ENCODE measurements at places on chromosomes 3 and 15.
A peak's percentile ranks its signal among the peaks of the same experiment; 100 is the strongest.

DNA sequence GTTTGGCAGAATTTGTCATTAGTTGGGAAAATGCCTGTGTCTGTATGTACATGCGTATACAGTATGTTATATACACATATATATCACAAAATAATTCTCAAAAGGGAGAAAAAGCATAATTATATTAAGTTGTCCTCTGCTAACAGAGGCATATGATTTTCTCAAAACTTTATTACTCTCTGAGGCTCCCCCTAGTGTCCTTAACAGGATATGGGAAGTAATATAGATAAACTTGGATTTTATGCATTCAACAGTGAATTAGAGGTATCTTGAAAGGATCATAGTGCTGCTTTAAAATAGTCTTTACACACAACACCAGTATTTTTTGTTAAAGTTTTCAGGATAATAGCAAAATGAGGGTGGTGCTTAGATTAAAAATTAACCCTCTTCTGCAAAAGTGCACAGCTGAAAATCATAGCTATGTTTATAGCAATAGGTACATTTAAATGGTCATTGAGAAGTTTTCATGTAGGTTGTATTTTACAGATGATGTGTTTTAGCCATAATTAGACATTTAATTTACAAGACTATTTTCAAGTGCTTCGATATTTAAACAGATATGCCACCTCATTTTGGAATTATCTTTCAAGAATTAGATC lies 454.0 kb upstream of the ROBO2 start:
- no peak for DNase-seq

DNA sequence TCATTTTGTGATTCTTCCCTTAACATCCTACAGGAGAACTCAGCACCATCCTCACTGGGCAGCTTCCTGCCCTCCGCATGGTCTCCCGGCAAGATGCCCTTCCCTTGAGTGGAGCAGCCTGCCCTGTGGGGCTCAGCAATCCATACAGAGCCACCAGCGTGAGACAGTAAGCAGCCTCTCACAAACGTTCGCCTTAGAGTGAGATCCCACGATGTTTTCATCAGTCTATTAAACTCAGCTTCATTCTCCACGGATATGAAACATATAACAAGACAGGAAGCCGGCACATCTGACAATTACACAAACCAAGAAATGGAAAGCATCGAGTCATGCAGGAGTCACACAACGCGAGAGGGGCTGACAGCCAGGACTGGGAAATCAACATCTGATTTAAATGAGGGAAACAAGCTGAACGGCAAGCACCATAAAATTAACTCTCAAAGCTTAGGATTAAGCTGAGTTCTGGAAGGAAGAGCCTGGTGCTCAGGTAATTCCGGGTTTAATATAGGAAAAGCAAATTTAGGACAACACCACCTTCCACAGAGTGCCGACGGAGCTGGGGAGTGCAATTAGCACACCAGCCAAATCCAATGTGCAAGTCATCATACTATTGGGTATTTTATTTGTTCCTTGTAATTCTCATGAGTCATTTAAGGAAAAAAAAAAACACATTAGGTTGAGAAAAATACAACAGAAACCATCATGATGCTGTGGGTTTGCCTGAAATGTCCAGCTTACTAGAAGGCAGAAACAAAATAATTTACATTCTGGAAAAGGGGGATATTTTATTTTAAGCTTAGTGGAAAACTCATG lies 272.0 kb downstream of the OCA2 start:
- no peak for DNase-seq

GRCh38 chr3:59998058-59998457 lies 948.2 kb upstream of the CFAP20DC start:
- DNase-seq: no peak

DNA sequence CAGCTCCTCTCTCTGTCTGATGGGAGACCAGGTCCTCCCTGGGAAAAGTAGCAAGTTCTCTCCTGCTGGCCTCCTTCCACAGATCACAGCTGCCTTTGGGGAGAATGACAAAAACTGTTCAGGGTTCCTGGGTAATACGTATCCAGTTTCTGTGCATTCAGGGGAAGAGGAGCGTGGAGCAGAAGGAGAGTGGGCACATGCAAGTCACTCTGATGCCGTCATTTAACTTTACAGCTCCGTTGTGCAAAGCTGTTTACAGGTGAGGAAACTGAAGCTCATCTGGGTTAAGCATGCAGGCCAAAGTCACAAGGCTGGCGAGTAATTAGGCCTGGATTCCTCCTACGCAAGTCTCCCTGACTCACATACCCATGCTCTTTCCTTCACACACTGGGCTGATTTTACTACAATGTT lies 7.5 kb upstream of the TM4SF1 start:
- DNase-seq: peak; percentile 16

DNA sequence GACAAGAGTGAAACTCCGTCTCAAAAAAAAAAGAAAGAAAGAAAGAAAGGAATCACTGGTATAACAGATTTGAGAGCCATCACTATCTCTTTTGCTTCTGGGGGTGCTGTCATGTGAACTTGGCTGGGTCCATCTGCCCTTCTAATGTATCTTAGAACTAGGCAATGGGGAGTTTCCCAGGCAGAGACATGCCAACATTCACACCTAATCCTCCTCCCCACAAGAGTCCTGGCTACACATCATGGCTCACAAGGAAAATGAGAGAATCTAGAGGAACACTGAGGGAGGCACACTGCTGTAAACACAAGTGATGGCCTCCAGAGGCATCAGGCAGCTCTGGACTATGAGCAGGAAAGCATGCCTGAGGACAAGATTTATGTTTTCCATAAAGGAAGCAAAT lies 67.8 kb upstream of the PPP2R3A start:
- DNase-seq: no peak

GRCh38 chr3:195334967-195335366 lies 64.0 kb upstream of the XXYLT1 start:
- no peak for DNase-seq

- DNase-seq: no peak
Observed at GRCh38 chr3:89372456-89372855, 265.0 kb downstream of the EPHA3 start.

DNA sequence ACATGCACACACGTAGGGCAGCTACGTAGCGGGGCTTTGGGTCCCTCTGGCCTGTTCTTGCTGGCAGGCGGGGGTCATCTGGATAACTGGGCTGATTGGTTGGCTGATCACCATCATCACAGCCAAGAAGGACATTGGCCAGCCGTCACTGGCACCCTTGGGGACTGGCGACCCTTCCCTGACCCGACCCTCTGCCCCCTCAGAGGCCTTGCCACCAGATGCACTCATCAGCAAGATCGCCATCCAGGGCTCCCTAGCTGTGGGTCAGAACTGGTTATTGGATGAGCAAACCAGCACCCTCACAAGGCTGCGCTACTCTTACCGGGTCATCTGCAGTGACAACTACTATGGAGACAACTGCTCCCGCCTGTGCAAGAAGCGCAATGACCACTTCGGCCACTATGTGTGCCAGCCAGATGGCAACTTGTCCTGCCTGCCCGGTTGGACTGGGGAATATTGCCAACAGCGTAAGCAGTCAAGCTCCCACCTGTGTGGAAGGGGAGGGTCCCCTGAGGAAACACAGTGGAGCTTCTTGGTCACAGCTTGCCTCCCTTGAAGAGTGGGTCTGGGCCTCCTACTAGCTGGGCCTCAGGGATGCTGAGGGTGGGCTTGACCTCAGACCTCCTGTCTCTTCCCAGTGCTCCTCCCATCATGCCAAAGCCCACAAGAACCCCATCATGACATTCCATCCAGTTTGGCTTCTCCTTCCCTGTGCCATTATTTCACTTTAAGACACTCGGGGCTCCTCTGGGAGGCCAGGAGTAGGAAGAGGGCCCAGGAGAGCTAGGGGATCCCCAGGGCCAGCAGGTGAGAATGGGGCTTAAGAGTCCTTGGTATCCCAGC lies 2.4 kb downstream of the DLL4 start:
- DNase-seq: no peak

- DNase-seq: peak; percentile 75
Observed at GRCh38 chr15:58457466-58457965, 25.7 kb downstream of the LIPC start.

- DNase-seq: no peak
Observed at GRCh38 chr3:175598740-175599139, 739.6 kb downstream of the NAALADL2 start.

- DNase-seq: no peak
Observed at GRCh38 chr3:23319366-23320312, 116.5 kb downstream of the UBE2E2 start.

- no peak for DNase-seq
Observed at GRCh38 chr3:151318313-151318712, 1.7 kb upstream of the GPR87 start.

DNA sequence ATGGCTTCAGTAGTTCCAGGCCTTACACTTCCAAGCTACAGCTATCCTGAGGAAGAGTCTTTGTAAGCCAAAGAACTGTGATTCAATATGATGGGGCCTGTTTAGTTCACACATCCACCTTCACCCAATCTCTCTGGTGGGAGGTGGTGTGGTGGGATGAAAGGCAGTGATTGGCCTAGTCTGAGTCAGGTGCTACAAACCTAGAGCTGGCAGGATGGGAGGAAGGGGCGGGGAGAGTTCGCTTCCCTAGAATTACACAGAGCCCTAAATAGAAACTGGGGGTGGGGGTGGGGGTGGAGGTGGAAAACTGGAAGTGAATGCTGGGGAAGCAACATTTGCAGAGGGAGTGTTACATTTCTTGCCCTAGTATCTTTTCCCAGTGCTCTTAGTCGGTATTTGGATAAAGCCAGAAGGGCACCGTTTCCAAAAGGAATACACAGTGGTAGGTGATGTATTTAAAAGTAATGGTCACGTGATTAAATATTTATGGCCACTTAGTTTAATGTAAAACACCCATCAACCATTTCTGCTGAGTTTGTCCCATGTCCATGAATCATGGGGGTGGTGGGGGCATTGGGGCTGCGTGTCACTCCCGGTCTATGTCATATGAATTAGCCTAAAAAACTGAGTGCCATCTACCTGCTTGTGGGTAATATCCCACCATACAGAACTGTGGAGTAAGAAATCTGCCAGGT lies 247.6 kb upstream of the PROK2 start:
- no peak for DNase-seq

GRCh38 chr3:80994085-80994665 lies 767.3 kb downstream of the GBE1 start:
- DNase-seq: no peak

GRCh38 chr3:71307991-71308697 lies 275.4 kb downstream of the FOXP1 start:
- DNase-seq: no peak

DNA sequence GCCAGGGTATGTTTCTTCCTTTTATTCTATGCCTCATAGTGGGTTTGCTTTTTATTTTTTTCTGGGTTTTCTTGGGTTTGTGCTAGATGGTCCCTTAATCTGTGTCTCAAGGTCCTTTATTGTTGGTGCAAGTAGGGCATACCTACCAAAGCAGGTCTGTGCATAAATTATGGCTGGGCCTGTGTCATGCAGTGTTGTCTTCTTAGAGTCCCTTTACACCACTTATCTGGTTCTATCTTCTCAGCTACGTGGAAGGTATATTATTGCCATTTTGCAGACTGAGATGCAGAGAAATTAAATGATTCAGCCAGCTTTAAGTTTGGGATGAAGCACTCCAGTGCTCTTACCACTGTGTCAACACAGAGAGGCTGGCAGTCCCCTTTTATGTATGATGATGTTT lies 293.5 kb upstream of the SOX2 start:
- no peak for DNase-seq

GRCh38 chr3:4409971-4410573 lies 57.0 kb downstream of the SUMF1 start:
- DNase-seq: no peak

GRCh38 chr15:27884726-27885125 lies 214.4 kb downstream of the OCA2 start:
- no peak for DNase-seq

DNA sequence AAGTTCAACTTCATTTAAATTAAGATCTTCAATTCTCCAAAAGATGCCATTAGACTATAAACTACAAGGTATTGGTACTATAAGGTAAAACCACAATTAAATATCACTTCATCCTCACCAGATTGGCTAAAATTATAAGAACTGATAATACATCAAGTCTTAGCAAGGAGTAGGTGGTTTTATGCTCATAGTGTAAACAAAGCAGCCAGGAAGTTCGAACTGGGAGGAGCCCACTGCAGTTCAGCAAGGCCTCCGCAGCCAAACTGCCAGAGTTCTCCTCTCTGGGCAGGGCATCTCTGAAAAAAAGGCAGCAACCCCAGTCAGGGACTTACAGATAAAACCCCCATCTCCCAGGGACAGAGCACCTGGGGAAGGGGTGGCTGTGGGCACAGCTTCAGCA lies 91.6 kb upstream of the SETMAR start:
- no peak for DNase-seq

GRCh38 chr3:45227071-45227820 lies 1.2 kb upstream of the TMEM158 start:
- DNase-seq: no peak

DNA sequence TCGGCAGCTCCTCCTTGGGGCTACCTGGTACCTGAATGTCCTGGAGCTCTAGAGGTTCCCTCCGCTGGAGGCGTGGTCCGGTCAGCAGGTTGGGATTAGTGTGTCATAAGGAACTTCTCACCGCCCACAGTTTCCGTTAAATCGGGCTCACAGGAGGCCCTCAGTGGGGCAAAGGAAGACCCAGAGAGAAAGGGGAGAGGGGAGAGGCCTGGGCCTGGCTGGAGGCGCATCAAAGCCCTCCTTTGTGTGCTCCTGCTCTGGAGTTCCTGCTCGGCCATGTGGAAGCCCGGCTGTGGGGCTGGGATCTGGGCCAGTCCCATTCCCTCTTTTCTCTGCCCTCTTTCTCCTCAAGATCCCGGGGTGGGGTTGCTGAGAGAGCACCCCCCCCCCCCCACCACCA lies at the start of gene RLBP1:
Gene RLBP1, minus strand, starts transcription at position 37 of the 400 bp plus-strand sequence. CDS start 2,604 bp downstream, outside the sequence.
- DNase-seq: no peak

Measured in SJSA1 (cell line).